DMS 273 treated with DMSO at 0.1 percent for 48 hours (cell line): ENCODE measurements at places on chromosomes 11 and 22.
A peak's percentile ranks its signal among the peaks of the same experiment; 100 is the strongest.

DNA sequence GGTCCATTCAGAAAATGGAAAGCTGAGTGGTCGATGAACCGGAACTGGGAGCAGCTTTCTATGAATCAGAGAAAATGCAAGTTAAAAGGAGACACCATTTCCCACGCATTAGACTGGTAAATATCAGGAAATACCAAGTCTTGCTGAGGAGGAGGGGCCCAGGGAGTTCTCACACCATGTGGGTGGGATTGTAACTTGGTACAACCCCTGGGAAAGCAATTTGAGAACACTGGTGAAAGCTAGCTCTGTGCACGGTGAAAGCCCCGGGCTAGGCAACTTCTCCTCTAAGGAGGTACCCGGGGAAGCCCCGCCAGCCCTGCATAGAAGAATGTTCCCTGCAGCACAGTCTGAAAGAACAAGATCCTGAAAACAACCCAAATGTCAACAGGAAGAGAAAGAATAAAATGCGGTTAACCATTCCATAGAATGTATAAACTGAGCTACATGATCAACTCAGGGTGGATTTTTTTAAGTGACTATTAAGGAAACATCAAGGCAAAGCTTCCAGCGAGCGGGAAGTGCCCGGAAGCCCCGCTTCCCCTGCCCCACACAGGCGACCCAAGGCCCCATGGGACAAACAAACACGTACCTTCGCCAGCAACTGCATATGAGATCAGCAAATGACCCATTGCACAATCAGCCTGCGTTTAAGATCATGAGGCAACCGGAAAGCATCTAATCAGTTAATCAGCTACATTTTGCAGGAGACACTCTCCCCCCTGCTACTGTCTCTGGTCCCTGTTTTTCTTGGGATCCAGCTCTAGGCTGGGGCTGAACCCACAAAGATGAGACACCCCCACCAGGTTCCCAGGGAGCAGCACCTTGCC, 11.3 kb downstream of the SHANK2 start:
- no peak for DNase-seq

- no peak for DNase-seq
Observed at GRCh38 chr11:88098289-88098688, 77.0 kb downstream of the RAB38 start.

GRCh38 chr11:1502168-1502953, 15.8 kb upstream of the MOB2 start:
- DNase-seq: no peak

- no peak for DNase-seq
Observed at GRCh38 chr11:62856333-62856895, 17.0 kb upstream of the WDR74 start.

DNA sequence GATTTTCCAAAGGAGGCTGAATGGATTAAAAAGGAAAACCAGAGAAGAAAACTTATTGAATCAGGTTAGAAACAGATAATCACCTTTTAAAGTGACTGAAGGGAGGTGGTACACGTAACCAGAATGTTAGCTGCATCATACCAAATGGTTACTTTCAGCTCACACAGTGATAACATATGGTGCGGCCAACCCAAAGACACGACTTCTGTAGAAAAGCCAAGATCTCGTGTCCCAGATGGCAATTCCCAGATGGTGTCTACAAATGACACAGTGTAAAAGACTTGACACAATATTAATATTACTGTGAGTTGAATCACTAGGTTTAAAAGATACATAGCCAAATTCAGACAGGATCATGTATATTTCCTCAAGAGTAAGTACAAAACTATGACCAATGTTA, 5.2 kb downstream of the PPP2R1B start:
- DNase-seq: peak; percentile 40

DNA sequence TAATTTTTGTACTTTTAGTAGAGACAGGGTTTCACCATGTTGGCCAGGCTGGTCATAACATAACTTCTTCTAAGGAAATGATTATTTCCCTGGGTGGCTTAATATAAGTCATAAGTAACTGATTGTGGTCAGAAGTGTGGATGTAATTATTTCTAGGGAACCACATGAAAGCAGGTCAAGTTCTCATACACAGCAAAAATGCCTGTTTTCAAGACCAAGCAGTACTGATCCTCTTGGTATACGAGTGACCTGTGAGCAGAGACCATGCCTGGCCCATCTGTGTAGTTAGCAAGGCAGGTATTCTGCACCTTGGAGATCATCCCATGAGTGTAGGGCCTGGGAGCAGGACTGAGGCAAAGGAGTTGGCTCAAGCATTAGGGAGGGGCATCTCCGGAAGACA, 32.5 kb upstream of the NUCB2 start:
- no peak for DNase-seq

DNA sequence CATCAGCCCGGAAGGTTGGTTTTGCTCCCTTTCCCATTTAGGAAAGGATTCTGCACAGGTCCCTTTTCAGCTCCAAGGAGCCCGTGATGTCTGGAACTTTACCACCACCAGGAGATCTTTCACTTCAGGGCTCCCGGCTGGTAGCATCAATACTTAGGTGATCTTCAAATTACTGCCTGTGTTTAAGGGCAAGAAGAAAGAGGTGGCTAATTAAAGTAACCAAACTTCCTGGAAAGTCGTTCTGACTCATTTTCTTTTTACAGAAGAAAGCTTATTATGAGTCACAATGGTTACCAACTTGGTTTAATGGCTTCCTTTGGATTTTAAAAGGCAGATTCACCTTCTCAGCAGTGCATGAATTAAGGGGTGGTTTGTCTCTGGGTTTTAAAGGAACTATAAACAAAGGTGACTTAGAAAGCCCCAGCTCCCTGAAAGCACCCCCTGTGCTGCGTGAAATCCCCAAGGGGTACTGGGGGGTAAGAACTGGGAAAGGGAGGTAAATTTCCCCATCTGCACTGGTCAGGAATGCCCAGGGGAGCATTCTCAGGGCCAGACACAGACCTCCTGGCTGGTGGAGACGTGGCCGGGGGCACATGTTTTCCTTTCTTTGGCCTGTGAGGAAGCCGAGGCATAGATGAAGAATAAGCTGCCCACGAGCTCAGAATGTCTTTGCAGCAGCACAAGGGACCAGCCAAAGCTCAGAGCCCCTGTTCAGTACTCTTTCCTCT, 8.8 kb downstream of the POU2F3 start:
- no peak for DNase-seq

DNA sequence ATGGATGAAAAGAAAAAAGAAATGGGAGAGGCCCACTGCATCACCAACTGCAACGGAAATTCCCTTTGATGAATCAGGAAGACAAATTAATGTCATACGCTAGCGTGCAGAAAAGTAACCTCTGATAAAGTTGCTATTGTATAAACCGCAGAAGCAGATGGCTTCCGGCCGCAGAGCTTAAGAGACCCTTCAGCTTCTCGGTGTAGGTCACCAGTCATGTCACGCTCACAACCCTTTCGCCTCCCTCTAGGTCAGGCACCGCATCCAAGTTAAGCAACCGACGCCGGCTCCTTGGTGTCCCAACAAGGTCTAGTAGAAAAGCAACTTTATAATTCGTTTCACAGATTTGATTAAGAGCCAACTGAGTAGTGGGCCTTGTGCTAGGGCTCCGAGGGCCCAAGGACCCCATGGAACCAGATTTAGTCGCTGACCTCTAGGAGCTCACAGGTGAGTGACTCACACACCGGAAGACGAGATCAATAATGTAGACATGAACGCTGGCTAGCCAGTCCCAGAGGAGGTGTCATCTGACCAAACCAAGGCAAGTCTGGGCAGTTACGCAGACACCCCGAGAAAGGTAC, 1.2 kb upstream of the ZFP91 start:
- DNase-seq: no peak

- DNase-seq: no peak
Observed at GRCh38 chr11:123484448-123484847, 54.4 kb downstream of the GRAMD1B start.

GRCh38 chr11:65083834-65084597, at the start of the genes CDCA5 and ZFPL1:
CDCA5 (minus strand) TSS chr11:65084040; CDS start chr11:65083978, 62 bp downstream.
ZFPL1 (plus strand) TSS chr11:65084222; CDS start chr11:65084699, 477 bp downstream.
- DNase-seq: peak; percentile 73

DNA sequence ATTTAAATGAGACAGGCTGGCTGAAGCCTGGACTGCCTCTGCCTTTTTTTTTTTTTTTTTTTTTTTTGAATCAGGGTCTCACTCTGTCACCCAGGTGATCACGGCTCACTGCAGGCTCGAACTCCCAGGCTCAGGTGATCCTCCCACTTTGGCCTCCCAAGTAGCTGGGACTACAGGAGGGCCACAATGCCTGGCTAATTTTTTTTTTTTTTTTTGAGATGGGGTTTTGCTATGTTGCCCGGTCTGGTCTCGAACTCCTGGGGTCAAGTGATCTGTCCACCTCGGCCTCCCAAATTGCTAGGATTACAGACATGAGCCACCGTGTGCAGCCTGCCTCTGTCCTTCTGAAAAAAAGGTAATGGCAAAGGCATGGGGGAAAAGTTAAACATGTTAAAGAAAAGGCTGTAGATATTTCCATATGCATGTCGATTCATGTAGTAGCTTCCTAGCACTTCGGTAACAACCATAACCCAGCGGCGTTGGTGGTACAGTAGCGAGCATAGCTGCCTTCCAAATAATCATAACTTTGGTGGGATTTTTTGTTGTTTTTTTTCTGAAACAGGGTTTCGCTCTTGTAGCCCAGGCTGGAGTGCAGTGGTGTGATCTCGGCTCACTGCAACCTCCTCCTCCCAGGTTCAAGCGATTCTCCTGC, 48.8 kb downstream of the MCHR1 start:
- DNase-seq: no peak

DNA sequence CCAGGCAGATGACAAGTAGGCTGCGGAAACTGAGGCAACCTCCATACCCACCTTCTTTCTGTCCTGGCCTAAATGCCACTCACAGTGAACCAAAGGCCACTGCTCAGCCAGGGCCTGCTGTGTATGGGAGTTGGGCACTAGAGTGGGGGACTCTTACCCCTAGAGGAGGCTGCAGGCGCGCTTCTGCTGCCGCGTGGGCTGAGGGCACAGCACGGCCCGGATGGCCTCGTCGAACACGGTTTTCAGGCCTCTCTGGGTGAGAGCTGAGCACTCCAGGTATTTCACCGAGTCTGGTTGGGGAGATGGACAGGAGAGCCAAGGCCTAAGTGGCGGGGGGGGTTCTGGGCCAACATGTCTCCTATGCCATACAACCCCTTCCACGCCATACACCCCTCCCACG, 14.2 kb upstream of the SSTR3 start:
- DNase-seq: no peak

- DNase-seq: no peak
Observed at GRCh38 chr11:117273550-117274289, 17.4 kb upstream of the BACE1-AS start.

DNA sequence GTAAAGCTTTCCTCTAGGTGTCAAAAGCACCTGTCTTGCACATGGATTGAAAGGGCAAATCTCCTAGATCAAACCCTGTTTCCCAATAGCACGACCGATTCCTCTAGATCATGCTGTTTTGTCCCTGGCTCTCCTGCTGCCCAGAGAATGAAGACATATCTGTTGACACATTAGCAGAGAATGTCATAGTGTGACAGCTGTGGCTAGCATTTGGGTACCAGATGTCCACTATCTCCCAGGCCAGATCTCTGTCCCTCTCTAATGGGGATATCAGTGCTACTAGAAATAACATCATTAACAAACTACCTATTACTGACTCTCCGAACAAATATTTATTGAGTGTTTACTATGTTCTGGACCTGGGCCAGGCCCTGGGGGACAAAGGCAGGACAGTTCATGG, 72.4 kb upstream of the ISX start:
- DNase-seq: no peak

DNA sequence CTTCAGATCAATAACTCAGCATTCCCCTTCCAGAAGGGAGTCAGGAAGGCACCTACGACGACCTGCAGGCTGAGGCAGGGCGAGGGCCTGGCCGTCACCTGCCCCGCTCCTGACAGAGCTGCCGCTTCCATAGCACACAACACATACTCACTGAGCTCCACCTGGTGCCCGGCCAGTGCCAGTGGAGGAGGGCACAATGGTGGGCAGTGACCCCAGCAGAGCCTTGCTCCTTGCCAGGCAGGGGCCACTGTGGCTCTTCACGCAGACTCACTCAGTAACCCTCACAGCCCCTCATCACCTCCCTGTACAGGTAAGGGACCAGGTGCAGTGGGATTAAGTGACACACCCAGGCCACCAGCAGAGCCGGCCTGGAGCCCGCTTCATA, 24.6 kb downstream of the LRFN4 start:
- DNase-seq: no peak
